NCI-H345 (cell line): ENCODE measurements at places on chromosomes 2 and 18.

- DNase-seq, result no peak
Measured at GRCh38 chr2:60070196-60070595, 483.3 kb downstream of the BCL11A start.

- DNase-seq, result no peak
Measured at GRCh38 chr2:915979-916378, 34.7 kb upstream of the SNTG2 start.

DNA sequence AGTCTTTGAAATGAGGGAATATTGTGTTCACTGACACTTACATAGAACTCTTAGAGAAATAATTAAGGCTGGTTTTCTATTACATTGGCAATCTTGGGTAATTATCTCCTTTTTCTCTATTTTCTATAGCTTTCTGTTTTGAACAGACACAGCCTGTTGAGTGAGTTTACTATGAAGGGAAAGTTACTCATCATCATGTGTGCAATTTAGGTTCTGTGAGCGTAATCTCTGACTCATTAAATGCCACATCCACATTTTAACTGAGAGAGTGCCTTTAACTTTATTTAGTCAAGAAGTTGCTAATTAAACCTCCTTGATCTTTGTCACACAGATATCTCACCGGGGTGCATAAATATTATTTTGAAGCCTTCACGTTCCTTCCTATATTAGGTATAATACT is 174.0 kb upstream of the SLC8A1 start:
- DNase-seq, result no peak

DNA sequence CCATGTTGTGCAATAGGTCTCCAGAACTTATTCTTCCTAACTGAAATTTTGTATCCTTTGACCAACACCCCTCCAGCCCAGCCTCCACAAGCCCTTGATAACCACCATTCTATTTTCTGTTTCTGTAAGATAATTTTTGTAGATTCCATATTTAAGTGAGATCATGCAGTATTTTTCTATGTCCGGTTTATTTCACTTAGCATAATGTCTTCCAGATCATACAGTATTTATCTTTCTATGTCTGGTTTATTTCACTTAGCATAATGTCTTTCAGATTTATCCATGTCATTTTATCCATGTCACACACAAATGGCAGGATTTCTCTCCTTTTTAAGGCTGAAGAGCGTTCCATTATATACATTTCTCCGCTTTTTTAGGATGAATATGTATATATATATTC is 24.4 kb upstream of the ONECUT2 start:
- no peak for DNase-seq

- no peak for DNase-seq
Measured at GRCh38 chr18:9965711-9966624, 52.2 kb downstream of the VAPA start.

DNA sequence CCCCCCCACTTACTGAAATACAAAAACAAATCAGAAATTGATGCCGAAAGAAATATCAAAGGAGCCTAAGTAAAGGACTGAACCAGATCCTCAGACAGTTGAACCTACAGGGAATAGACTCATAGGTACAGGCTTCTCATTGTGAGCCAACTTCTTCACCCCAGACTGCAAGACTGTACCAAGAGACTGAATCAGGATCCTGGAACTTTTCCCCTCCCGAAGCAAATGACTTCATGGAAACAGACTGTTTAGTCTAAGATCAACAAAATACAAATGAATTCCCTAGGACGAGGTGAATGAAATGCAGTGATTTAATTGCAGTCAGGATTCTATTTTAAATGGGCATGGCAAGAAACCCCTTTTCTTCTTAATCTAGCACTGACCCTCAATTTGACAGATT is 53.6 kb upstream of the RNF152 start:
- no peak for DNase-seq

DNA sequence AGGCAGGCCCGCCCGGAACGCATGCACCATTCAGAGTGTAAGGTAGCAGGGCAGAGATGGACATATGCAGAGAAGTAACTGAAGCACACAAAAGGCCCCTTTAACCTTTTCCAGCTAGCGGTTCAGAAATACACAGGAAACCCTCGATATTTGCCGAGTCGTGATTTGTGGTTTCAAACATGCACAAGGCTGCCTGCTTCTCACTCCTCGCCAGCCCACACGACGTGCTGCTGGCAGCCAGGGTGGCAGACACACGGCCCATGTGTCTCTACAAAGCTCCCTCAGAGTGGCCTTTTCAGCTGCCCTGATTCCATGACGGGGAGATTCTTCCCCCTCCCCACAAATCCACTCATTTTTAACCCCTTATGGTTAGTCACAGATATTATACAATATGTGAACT is 23.6 kb downstream of the ZBTB7C start:
- no peak for DNase-seq

DNA sequence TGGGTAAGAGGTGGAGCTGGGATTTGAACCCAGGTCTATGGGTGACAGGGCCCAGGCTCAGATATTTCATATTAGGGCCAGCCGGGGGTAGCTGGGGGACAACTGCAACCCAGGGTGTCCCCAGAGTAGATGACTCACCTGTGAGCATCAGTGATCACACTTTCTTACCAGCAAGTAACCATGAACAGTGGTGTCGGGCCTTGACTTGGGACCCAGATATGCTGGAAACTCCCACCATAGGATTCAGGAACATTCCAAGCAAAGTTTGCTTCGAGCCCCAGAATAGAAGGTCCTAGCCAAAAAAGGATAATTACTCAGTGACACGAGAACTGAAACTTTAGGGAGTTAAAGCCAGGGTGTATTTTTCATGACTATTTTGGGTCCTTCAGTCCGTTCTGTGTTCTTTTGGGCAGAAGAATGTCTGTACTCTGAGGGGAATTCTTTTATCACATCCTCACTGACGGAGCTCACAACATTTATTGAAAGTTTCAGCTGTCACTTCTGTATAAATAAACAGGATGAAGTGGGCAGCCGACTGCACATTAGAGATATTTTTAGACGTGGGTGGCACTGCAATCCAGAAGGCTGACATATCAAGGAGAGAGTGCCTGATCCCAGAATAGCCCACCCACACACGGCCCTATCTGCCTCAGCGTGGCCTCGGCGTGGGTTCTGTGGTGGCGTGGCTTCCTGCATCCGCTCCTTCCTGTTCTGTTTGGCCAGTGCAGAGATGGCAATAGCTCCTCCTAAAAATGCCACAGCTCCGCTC is 45.6 kb downstream of the RAMP1 start:
- DNase-seq, result no peak

DNA sequence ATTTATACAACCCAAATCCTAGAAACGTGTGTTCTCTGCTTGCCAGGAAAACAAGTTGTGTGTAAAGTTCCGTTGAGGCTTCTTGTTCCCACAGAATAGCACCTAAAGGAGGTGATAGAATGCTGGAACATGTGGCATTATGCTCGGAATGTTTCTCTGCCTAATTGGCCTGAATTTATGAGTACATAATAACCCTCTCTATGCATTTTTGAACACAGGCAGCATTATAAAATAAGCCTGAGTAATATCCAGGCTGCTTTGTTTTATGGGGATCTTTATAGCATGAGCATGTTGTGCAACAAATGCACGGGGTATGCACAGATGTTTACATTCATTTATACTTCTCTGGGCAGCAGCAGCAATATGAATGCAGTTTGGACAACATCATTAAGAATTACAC is 385.7 kb downstream of the MBD2 start:
- no peak for DNase-seq

- no peak for DNase-seq
Measured at GRCh38 chr18:48913201-48913600, 37.6 kb downstream of the SMAD7 start.

DNA sequence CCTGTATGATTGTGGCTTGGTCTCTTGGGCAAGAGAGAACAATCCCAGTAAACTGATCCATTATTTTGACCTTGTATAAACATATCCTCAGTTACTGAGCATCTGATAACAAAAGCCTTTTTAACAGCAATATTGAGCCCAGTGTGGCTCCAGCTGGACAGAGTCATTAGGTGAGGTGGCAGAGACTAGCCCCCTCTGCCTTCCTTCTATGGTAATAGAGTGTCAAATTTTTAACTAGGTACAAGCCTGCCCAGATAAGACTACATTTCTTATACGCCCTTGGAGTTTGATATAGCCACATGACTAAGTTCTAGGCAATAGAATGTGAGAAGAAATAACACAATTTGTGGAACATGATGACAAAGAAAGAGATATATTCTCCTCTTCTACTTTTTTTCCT is 56.2 kb downstream of the HNMT start:
- no peak for DNase-seq

- no peak for DNase-seq
Measured at GRCh38 chr2:56117764-56118163, 66.0 kb upstream of the CCDC85A start.

DNA sequence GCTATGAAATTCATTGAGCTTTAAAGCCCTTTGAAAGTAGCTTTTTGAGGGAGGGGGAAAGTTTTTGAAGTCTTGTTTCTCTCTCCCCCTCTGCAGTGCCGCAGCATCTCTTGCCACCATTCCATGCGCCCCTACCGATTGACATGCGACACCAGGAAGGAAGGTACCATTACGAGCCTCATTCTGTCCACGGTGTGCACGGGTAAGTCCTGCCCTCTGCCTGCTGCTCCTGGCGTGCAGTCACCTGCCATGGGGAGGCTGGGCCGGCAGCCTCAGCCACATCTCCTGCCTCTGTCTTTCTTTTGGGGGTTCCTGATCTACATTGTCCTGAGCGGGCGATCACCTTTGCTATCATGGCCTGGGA is 191.6 kb downstream of the GLI2 start:
- DNase-seq, result no peak

DNA sequence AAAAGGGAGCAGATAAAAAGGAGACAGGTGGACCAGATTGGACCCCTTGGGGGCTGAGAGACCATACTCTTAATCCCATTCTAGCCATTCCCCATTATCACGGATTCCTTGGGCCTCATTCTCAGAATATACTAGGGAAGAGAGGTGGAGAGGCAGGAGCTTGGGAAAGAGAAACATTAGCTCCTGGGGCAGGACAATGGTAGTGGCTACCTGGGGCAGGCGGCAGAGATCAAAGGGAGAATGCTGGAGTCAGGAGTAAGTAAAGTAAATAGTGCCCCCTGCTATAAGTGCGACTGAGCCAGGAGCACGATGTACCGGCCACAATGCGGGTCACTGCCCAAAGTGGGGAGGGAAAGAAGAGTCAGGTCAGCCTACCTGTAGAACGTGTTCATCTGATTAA is 20.4 kb upstream of the IHH start:
- no peak for DNase-seq

GRCh38 chr2:70086838-70087701 is at the start of gene PCBP1:
Gene PCBP1 (plus strand): TSS chr2:70087477. CDS start chr2:70087744, 267 bp downstream.
- DNase-seq, result peak; percentile 93

DNA sequence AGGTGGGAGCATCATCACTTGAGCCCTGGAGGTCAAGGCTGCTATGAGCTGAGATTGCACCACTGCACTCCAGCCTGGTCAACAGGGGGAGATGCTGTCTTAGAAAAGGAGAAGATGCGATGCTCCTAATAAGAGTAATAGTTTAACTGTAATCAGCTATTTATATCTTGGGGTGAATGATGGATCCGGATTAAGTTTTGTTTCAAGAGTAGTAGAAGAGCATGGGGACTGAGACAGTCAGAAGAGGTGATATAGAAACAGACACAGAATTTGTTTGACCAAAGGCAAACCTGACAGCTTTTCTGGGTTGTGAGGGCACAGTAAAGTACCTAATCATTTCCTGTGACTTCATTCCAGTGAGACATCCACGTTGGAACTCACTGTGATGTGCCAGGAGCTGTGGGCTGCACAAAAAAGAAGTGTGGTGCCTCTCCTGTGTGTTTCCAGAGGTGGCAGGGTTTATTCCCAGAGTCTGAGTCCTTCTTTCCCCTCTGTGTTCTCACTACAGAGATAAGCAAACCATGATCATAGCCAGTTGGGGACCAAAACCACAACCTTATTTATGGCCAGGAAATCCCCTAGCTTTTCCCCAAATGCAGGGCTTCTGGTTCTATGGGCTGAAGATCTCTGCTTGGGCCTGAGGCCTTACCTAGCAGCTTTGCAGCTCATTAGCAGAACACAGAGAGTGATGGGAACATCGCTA is 113.7 kb downstream of the XRCC5 start:
- DNase-seq, result no peak

DNA sequence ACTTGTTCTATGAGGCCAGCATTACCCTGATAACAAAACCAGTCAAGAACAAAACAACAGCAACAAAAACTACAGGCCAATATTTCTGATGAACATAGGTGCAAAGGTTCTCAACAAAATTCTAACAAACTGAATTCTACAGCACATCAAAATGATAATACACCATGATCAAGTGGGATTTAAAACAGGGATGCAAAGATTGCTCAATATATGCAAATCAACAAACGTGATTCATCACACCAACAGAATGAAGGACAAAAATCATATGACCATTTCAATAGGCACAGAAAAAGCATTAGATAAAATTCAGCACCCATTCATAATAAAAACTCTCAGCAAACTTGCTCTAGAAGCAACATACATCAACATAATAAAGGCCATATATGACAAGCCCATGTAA is 173.6 kb downstream of the CAMKMT start:
- DNase-seq, result no peak

- DNase-seq, result peak; percentile 97
Measured at GRCh38 chr2:218962859-218963492, 3.5 kb downstream of the CDK5R2 start.

DNA sequence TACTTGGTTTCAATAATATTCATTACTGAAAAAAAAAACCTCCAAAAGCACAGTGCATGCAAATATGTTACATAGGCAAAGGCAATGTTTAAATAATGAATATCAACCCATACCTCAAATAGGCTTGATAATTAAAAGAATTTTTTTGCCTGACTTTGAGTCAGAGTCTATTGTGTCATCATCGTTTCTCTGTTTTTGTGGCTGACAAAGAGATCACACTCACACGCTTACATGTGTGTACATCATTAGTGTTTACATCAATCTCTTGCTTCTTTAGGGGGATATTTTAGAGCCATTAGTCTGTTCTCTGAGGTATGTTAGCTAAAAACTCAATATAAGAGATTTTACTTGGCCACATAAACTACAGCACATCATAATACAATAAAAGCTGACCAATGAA is 150.3 kb upstream of the MMADHC start:
- no peak for DNase-seq

GRCh38 chr2:18835787-18836186 is 246.4 kb upstream of the NT5C1B start:
- DNase-seq, result no peak

DNA sequence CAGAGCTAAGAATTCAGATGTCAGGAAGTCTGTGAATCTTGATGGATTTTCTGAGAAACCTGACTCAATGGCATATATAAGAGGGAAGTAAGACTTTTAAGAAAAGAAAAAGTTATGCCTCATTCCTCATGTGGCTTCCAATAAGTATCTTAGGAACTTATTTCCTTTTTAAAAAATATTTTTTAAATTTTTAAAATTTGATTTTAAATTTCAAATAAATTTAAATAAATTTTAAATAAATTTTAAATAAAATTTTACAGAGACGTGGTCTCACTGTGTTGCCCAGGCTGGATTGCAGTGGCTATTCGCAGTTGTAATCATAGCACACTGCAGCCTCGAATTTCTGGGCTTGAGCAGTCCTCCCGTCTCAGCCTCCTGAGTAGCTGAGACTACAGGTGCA is 11.5 kb upstream of the POLR1B start:
- no peak for DNase-seq

DNA sequence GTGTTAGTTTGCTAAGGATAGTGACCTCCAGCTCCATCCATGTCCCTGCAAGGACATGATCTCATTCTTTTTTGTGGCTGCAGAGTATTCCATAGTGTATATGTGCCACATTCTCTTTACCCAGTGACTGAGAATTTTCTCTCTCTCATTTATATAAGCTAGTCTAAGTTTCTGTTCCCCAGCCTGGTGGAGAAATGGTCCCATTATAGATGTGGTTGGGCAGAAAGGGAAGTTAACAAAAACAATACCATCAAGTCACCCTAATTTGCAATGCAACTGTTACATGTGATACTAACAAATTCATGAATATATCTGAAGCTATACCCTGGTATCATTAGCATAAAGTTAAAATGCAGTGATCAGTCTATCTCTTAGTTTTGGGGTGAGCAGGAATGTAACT is 54.0 kb downstream of the DNER start:
- no peak for DNase-seq
